Stimulated activated CD4-positive, alpha-beta T cell treated with anti-CD3 and anti-CD28 coated beads, Interleukin-12 subunit alpha, Interleukin-12 subunit beta, amount 100 ng/mL, for 4 hours (primary cell): ENCODE measurements at places on chromosomes 4 and X.

DNA sequence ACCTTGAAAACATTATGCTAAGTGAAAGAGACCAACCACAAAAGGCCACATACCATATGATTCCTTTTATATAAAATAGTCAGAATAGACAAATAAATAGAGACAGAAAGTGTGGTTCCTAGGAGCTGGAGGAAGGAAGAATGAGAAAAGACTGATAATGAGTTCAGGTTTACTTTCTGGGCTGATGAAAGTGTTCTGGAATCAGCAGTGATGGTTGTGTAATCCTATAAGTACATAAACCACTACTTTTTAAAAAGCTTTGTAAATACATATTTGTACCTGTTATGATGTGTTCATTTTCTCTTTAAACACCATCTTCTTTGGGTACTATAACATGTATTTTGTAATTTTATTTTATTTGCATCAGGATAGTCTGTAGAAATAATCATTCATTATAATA lies 20.6 kb downstream of the PIR start:
- DNase-seq, result no peak

GRCh38 chrX:9434051-9434550 lies 30.8 kb upstream of the TBL1X start:
- no peak for DNase-seq

DNA sequence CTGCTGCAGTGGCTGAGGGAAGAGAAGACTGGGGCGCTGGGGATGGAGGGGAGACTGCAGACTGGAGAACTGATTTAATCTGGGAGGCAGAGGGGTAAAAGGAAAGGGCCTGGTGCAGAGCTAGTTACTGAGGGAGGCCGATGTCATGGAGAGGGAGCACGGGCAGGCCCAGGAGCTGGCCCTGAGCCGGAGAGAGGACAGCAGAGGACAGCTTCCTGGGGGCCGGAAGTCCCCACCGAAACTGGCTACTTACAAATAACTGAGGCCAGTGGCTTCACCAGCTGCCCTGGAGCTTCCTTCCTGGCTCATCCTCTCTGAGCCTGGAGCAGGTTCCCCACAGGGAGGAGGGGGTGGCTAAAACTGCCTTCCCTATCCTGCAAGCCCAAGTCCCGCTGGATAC lies 26.9 kb downstream of the NSG1 start:
- no peak for DNase-seq

DNA sequence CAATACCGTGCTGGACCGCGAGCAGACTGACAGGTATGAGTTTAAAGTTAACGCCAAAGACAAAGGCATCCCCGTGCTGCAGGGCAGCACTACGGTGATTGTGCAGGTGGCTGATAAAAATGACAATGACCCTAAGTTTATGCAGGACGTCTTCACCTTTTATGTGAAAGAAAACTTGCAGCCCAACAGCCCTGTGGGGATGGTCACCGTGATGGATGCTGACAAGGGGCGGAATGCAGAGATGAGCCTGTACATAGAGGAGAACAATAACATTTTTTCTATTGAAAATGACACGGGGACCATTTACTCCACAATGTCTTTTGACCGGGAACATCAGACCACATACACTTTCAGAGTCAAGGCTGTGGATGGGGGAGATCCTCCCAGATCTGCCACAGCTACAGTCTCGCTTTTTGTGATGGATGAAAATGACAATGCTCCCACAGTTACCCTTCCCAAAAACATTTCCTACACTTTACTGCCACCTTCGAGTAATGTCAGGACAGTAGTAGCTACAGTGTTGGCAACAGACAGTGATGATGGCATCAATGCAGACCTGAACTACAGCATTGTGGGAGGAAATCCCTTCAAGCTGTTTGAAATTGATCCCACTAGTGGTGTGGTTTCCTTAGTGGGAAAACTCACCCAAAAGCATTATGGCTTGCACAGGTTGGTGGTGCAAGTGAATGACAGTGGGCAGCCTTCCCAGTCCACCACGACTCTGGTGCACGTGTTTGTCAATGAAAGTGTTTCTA lies 3.2 kb downstream of the PCDH7 start:
- no peak for DNase-seq

DNA sequence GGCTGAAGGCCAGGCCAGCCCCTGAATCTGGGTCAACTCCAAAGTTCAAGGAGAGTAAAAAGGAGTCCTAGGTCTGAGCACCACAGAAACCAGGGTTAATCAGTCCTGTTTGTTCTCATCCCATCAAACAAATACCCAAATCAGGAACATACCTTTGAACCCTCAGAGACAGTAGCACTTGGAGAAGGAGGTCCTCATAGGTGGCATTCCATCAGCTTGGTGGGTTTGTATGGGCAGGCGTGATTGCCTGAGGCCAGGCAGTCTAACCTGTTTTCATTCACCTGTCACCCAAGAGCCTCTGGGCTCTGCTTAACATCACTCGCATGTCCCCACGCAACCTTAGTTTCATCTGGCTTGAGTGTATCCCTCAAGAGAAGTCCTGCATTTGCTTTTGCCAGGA lies 17.5 kb upstream of the MBTPS2 start:
- DNase-seq, result no peak

DNA sequence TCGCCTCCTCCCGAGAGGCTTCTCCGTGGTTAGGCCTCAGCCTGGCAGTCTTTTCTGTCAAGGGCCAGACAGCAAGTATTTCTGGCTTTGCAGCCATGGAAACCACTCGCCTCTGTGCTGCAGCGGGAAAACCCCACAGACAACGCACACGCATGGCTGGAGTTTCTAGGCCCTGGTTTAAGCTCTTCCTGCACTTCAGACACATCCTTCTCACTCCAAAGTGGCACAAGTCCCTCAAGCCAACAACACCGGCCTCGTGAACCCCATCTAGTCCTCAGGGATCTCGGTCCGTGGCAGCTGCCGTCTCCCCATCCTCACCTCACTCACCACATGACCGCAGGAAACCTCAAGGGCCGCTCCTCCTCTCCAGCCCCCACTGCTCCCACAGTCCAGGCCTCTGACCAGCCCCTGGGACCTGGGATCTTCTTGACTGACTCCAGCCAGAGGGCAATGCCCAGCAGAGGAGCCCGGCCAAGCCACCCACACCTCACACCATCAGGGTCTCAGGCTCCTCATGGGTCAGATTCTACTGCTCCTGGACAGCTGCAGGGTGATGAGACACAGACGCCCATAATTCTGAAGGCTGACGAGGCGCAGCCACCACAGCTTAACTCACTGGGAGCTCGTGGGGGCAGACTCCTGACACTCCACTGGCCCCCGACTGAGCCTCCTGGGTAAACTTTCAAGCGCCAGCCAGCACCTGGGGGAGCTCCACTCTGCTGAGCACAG lies 21.7 kb downstream of the LETM1 start:
- no peak for DNase-seq

DNA sequence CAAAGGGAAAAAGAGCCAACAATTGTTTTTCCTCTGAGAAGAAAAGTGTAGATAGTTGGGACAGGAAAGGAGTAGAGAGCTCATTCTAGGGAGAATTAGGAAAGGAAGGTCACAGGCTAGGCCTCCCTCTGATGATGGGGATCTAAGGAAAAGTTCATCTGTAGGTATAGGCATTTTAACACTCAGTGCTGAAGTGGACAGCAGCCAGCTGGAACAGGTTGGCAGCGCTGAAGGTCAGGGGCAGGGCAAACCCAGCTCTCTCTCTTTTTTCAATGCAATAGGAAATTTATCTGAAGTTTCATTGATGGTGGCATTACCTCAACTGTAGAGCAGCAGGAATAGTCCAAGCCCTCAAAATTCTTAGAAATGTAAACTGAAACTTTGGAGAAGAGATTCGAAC lies 98.5 kb upstream of the ETNPPL start:
- DNase-seq, result no peak

GRCh38 chr4:82519776-82520175 lies 42.0 kb downstream of the TMEM150C start:
- no peak for DNase-seq

DNA sequence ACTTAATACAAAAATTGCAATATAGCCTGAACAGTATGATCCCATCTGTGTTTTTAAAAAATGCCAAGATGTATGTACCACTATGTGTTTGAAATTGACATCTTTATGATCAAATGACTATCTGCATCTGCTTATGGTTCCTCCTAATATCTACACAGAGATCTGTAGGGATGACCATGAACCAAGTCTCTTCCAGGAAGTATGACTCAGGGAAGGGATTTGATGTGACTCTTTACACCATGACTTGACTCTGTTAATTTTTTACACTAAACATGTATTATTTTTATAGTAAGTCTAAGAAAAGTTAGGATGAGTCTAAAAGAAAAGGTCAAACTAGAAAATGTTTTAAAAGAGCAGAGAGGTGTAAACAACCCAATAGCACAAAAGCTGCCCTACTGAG lies 164.0 kb downstream of the SH3KBP1 start:
- DNase-seq, result no peak

DNA sequence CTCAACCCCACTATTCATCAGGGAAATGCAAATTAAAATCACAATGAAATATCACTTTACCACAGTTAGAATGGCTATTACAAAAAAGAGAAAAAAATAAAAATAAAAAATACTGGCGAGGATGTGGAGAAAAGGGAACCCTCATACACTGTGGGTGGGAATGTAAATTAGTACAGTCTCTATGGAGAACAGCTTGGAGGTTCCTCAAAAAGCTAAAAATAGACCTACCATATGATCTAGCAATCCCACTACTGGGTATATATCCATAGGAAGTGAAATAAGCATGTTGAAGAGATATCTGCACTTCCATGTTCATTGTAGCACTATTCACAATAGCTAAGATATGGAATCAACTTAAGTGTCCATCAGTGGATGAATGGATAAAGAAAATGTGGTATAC lies 50.5 kb upstream of the PAGE1 start:
- no peak for DNase-seq

GRCh38 chr4:138055890-138056289 lies 186.3 kb downstream of the SLC7A11 start:
- no peak for DNase-seq

DNA sequence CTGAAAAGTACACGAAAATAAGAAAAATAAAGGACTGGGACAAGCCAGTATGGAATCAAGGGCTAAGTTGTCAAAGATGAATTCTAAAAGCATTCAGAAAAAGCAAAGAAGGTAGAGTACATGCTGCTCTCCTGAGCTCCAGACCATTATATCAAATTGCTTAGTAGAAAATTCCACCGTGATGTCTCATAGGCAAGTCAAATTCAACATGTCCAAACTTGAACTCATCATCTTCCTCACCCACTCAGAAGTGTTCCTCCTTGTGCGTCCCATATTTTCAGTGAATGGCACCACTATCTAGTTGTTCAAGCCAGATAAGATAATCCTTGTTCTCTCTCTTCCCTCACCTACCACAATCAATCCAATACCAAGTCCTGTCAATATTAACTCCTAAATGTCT lies 37.5 kb upstream of the IL13RA2 start:
- no peak for DNase-seq

GRCh38 chrX:11758400-11759171 lies 549 bp downstream of the MSL3 start:
- peak; percentile 81 for DNase-seq

DNA sequence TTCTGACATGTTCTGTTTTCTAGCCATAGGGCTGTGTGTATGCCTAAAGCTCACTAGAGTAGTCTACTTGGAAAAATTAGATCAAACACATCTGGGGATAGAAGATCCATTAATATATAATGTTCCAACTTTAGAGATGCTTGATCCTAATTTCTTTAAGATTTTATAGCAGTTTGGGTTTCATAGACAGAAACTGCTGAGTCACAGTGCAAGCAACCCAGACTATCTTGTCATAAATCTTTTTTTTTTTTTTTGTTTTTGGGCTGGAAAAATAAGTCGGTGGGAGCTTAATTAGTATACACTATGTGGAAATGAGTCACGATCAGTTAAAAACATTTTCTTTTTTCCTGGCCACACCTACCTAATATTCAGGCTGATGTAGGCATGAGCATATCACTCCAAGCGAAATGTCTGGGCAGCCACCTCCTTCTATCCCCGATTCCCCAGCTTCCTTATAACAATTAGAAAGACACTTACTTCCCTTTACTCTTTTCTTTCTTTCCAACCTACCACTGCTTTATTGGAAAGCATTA lies 58.2 kb upstream of the CASK start:
- DNase-seq, result no peak

DNA sequence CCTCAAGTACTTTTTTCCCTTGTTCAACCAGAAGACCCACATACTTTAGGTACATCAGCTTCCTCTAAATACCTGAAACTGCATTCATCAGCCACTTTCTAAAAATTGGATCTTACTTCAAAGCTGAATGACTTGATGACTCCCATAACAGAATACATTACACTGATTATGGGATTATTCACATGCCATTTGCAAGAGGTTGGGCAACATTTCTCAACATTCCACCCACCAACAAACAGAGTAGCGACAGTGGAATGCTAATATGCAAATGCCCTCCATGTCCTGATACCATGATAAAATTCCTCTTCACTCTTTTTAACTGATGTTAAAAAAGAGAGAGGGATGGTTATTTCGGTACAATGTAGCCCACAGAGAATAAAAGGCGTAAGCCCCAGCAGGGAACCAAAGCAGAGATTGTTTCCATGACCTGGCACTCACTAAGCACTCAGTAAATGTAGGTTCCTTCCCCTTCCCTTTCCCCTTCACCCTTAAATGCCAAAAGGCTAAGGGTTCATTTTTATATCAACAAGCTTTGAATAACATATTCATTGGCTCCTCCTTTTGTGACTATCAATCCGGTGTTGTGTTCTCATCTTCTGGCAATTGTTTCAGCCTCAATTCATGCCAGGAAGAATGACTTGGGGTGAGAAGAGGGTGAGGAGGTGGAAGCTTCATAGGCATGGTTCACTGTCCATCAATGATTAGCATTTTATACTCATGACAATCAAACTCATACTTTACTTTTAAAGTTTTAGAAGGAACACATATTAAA lies 317.2 kb downstream of the DHX15 start:
- no peak for DNase-seq
